ENCODE measurements at places on chromosomes 5 and 9.

- DNase-seq, result no peak
Observed at GRCh38 chr5:2207416-2208238, 324.9 kb upstream of the IRX4 start.

GRCh38 chr5:131214609-131215227 is 44.0 kb downstream of the LYRM7 start:
- no peak for DNase-seq

DNA sequence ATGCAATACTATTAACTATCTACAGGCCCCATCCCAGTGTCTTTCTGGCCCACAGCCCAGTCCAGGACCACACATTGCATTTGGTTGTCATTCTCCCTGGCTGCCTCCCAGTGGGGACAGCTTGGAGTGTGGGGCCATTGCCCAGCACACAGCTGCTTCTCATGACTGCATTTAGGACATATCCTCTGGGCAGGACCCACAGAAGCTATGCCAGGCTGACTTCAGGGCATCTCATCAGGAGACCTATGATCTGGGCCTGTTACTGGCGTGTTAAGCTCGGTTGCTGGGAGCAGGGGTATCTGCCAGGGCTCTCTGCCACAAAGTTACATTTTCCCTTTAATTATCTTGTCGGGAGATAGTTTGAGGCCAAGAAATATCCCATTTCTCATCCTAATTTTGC is 32.1 kb upstream of the CLPTM1L start:
- DNase-seq, result no peak

DNA sequence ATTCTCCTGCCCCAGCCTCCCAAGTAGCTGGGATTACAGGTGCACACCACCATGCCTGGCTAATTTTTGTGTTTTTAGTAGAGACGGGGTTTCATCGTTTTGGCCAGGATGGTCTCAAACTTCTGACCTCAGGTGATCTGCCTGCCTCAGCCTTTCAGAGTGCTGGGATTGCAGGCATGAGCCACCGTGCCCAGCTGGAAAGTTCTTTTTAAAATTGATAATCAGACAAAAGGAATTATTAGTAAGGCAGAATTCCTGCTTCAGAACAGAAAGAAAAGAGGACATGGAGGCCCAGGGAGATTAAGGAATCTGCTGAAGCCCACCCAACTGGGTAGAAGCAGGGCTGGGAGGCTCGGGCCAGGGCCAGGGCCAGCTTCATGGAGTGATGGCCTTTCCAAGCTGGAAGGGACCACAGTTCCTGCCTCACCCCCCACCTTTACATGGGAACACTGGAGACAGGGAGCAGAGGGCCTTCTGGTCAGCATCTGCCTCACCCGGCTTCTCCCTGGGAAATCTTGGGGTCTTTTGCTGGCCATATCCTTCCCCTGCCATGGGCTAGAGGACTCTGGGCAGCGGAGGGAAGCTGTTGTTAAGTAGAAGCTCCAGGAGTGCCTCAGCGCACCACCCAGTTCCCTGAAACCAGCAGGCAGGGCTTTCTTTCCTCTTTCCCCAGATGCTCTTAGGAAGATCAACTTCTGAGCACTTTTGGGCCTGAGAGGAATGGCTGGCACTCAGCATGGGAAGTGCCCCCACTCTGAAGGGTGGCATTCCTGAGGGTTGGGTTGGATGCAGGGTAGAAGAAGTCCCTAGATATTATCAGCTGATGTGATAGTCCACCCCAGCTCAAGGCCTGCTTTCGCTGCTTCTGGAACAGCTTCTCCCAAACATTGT is 70.1 kb downstream of the RGS3 start:
- DNase-seq, result no peak

GRCh38 chr5:108579236-108579635 is 168.5 kb upstream of the FER start:
- DNase-seq, result no peak

DNA sequence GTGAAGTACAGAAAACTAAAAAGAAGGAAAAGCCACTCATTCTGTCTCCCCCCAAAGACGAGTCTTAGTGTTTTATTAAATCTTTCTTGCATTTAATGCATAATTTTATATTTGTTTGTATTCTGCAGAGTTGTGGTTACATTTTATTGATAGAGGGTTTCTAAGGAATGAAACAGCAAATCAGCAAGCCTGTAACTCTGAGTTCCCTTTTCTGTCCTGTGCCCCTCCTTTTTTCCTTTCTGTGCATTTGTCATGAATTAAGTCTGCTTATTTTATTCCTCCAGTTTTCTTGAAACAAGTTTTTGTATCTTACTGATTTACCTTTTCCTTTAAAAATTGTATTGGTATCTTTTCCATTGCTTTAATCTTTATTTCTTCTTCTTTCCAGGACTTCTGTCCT is 132.8 kb downstream of the MUSK start:
- no peak for DNase-seq
